ENCODE measurements at places on chromosomes 11 and 22.
A peak's percentile ranks its signal among the peaks of the same experiment; 100 is the strongest.

- no peak for DNase-seq
These were observed 3.7 kb upstream of the OR5B21 start for GRCh38 chr11:58511636-58512035.

GRCh38 chr11:8087185-8087584, 6.2 kb downstream of the TUB start:
- DNase-seq: peak; percentile 43

- no peak for DNase-seq
These were observed 38.5 kb downstream of the C22orf42 start for GRCh38 chr22:32120603-32121002.

DNA sequence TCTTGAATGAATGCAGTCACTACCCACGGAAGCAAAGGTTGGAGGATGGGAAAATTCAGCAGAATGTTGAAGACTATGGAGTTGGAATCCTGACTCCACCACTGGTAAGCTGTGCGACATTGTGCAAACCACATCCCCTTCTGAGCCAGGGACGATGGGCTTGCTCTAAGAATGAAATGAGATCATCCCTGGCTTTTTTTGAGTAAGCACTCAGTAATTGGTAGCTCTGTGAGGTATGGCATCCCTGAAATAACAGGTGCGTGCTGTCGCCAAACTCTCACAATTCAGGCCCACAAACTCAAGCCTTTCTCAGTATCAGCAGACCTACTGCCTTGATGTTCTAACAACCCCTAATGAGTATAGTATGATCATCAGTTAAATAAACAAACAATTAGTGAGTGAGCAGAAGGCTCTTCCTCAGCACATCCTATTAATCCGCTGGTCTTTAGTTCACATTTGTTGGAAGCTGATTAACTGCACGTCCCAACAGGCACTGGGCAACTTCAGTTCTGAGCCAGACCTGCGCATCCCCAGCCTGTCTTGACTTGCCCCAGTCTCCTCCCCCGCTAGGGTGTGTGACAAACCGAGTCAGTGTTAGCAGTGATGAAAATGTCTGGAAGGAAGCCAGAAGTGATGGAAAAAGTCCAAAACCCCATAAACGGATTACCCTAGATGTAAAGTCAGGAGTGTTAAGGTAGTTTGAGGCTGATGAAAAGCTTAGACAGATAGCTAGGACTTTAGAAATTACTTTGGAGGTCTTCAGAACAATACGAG, 235.5 kb downstream of the GRIK4 start:
- no peak for DNase-seq

- DNase-seq: no peak
These were observed 20.7 kb downstream of the CDKN1C start for GRCh38 chr11:2864901-2865300.

DNA sequence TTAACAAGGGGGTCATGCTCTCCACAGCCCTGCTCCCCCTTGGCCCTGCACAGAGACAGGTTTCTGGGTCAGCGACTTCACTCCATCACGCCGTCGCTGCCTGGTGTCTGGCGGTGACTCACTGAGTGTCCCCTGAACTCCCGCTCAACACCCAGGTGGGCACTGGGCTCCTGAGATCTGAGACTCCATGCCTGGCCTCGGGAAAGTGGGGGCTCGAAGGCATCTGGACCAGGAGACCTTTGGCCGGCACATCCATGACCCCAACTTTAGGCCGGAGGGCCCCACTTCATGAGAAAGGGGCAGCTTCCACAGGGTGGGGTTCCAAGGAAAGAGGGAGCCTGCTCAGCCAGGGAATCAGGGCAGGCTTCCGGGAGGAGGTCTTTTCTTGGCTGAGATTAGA, 79.3 kb upstream of the PRR5 start:
- DNase-seq: peak; percentile 63

GRCh38 chr11:120024046-120024445, 113.9 kb downstream of the TRIM29 start:
- no peak for DNase-seq

GRCh38 chr22:38843657-38844314, at the start of gene NPTXR:
TSS of gene NPTXR (minus strand) at chr22:38844028.
- peak; percentile 81 for DNase-seq

DNA sequence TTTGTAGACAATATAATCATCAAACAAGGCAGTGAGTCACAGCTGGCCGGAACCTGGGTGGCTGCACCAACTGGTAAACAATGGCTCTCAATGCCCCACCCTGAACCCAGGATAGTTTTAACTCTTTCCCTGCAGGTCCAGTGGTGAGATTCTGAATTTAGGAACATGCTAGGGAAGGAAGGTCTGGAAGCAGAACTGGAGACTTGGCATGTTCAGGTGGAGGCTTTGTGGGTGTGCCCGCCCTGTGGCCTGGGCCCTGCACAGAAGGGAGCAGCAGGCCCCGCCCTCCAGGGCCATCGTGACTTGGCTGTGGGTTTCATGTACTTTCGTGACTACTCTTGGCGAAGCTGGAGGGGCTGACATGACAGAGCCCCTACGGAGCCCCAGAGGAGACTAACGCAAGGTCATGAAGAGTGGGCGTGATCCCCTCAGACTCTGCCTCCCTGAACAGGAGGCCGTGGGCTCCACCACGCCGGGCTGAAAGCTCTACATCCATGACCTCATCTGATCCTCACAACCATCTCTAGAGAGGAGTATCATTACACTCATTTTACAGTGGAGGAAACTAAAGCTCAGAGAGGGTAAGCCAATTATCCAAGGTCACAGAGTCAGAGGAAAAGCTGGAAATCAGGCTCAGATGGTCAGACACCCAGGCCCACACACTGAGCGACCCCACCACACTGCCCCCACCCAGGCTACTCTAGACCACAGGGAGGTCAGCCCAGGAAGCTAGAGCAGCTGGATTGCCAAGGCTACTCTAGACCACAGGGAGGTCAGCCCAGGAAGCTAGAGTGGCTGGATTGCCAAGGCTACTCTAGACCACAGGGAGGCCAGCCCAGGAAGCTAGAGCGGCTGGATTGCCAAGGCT, 27.3 kb downstream of the MAFF start:
- DNase-seq: peak; percentile 34

DNA sequence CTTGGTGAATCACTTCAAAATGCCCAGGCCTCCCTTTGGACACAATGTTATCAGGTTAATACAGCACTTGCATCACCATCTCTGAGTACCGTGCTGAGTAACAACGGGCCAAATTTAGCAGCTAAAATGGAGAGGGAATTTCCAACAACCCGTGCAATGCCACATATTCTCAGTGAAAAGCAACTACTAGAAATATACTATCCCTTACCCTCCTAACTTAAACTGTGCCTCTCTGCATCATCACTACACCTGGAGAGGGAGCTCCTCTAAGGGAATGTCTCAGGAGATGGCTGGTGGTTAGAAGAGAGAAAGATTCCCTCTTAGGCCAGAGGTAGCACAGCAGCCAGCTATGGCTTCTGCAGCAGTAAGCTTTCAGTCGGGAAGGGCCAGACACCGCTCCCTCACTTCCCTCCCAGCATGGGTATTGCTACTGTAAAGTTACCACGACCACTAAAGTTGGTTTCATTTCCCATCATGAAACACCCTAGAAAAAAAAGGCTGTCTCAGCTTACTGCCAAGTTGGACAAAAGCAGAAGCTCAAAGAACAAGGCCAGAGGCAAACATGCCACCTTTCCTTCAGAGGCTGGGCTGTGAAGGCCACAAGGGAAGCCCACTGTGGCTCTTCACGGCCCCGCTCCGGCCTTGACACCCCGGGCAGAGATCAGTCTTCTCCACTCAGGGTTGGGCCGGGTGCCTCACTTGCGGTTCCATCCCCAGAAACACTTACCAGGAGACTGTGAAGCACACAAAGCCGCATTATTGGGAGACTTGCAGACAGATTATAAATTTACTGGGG, 3.9 kb downstream of the MAML2 start:
- no peak for DNase-seq

DNA sequence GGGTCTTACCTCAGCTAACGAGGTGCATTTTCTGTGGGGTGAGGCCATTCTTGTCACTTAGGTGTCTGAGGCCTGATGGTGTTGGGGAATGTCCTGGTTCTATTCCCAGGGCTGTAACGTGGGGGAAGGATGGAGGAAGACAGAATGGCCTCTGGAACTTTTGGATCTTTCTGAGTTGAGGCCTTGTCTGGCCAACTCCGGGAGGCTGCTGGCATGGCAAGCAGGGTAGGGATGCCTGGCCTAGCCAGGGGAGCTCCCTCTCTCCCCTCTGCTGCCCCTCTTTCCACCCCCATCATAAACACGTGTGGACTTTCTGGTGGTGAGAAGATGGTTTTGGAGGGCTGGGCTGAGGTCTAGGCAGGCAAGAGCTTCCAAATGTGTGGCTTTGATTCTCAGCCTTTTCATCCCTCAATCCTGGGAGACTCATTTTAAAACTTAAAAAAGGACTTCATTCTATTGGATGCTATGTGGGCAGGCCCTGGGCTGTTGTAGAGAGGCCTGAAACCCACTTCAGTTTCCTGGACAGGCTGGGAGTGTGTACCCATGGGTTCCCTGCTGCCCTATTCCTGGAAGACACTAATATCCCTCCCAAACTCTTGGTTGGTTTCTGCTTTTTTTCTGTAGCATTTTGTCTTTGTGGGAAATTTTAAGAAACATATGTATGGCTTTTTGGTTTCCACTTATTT, 30.9 kb downstream of the ZBTB16 start:
- DNase-seq: no peak

DNA sequence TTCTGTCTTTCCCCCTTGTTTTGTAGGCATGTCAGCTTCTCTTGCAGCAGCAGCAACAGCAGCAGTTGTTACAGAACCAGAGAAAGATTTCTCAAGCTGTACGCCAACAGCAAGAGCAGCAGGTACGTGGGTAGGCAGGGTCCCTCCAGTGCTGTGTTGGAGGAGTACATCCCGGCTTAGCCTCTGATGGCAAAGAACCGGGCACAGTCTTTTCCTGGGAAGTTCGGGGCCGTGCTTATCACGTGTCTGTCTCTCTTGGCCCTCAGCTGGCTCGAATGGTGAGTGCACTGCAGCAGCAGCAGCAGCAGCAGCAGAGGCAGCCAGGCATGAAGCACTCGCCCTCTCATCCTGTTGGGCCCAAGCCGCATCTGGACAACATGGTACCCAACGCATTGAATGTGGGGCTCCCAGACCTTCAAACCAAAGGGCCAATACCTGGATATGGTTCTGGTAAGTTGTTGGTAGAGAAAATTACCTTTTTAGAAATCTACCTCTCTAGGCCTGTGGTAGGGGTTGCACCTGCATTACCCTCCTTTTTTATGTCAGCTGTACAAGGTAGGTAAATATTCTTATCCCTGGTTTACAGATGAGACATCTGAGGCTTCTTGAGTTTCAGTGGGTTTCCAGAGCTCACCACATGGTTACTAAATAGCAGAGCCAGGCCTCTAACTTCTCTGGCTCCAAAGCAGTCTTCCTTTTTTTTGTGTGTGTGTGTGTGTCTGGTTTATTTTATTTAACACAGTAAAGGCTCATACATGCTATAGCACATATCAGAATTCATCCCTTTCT, 45.2 kb upstream of the ADSL start:
- DNase-seq: no peak

DNA sequence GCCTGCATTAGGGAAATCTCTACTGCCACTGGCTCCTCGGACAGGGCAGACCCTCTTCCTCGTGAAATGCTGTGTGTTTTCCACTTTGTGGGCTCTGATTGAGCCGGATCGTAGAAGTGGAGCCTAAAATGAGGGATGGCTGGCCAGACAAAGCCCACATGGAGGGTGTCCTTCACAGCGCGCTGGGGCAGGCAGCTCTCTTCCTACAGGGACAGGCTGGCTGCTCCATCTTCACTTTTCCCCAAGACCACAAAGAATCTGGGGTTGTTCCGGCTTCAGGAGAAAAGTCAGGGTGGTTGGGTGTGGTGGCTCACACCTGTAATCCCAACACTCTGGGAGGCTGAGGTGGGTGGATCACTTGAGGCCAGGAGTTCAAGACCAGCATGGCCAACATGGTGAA, 94.9 kb downstream of the MORC2 start:
- no peak for DNase-seq

- no peak for DNase-seq
These were observed 1079.7 kb downstream of the OPCML start for GRCh38 chr11:132452616-132453015.

GRCh38 chr22:36863979-36864378, 3.2 kb downstream of the NCF4 start:
- no peak for DNase-seq

- no peak for DNase-seq
These were observed 217.3 kb upstream of the MTNR1B start for GRCh38 chr11:92752122-92752521.

DNA sequence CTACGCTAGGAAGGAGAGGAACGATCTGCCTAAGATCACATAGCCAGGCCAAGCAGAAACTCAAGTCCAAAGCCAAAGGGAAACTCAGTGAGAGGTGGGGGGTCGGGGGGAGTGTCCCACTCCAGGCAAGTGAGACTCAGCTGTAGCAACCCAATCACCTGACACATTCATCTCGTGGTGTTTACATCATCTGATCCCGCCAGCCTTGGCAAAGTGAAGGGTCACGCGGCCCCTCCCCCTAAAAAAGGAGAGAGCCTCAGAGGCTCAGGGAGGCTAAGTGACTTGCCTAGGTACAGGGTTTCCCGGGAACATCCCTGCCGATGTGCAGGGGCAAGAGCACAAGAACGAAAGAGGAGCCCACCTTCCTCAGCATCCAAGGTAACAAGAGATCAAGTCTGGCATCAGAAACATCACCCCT, 21.5 kb downstream of the MYH9 start:
- DNase-seq: peak; percentile 8

- no peak for DNase-seq
These were observed 25.7 kb downstream of the APOL5 start for GRCh38 chr22:35743326-35743860.

DNA sequence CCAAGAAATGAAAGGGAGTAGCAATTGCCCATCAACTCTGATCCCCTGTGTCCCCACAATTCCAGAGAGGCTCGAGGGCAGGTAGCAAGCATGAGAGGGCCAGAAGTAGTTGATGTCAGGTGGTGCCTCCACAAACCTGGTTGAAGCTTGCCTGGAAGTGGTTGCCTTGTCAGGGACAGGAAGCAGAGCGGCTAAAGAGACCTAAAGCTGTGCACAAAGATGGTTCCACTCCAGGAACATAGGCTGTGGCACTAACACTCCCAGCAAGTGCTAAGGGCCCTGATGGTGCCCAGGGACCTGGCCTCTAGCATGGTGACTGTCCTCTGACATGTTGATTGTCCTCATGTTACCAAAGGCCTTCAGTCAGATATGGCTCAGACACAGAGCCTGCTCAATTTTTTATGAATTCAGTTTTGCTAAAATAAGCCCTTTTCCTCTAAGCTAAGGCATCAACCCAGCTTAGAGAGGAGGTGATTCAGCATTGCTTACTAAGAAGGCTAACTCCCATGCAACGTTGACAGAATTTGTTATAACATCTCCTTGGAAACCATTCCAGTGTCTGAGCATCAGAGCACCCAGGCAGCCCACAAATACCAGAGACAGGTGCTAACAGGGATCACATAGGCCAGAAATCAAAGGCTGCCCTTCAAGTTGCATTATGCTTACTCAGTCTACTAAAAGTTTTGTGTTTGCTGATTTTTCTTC, 196.3 kb upstream of the ARHGAP20 start:
- DNase-seq: peak; percentile 46

GRCh38 chr11:128483211-128483788, 104.1 kb downstream of the ETS1 start:
- DNase-seq: no peak

GRCh38 chr22:26050079-26050478, 119.2 kb upstream of the SEZ6L start:
- no peak for DNase-seq

GRCh38 chr22:24843048-24843447, 37.0 kb downstream of the SGSM1 start:
- no peak for DNase-seq

GRCh38 chr22:43682851-43683250, 129.3 kb downstream of the EFCAB6 start:
- DNase-seq: no peak
